ENCODE measurements at places on chromosomes 12 and 14.
A peak's percentile ranks its signal among the peaks of the same experiment; 100 is the strongest.

DNA sequence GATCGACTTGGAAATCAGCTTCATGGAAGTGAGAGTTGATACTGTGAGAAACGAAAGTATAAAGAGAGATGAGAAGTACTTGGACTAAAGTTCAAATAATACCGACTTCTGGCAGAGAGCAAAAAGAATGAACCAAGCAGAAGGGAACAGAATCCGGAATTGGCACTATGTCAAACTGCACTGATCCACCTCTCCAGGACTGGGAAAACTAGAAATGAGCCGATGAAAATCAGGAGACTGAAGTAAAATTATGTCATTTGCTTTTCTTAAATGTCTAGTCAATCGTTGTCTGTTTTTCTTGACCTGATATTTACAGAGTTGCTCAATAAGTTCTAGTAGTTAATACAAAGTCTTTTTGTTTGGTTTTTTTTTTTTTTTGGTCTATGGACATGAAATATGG, 163.0 kb upstream of the FOXG1 start:
- DNase-seq: no peak

- no peak for DNase-seq
These were observed 64.1 kb downstream of the SYNE3 start for GRCh38 chr14:95452176-95452892.

DNA sequence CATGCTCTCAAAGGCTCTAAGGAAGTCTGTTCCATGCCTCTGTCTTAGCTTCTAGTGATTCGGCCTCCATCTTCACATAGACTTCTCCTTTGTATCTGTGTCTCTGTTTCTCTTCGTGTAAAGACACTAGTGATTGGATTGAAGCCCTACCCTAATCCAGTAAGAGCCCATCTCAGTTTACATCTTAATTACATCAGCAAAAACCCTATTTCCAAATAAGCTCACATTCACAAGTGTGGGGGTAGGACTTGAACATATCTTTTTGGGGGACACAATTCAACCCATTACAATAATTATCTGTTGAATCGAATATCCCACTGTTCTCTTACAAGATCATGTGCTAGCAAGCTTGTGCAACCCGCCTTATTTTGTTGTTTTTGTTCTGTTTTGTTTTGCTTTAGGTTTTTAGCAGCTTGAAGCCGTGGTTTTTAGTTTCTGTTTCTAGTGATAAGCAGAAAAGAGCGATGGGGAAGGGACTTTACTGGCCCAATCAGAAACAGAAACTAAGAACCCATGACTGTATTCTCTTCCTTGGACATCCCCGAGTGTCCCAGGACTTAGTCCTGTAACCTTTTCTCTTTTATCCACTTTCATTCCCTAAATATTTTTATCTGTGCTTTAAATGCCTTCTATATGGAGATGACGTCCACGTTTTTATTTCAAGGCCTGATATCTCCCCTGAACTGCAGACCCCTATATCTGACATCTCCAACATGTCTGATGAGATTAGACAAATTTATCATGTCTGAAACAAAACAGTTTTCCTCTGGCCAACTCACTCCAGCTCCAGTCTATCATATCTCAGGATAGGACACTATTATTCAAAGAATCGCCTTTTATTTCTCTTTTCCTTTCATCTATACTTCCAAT, 353.0 kb downstream of the CCDC91 start:
- DNase-seq: peak; percentile 12

GRCh38 chr12:79521576-79521975, 169.2 kb downstream of the PAWR start:
- DNase-seq: no peak

DNA sequence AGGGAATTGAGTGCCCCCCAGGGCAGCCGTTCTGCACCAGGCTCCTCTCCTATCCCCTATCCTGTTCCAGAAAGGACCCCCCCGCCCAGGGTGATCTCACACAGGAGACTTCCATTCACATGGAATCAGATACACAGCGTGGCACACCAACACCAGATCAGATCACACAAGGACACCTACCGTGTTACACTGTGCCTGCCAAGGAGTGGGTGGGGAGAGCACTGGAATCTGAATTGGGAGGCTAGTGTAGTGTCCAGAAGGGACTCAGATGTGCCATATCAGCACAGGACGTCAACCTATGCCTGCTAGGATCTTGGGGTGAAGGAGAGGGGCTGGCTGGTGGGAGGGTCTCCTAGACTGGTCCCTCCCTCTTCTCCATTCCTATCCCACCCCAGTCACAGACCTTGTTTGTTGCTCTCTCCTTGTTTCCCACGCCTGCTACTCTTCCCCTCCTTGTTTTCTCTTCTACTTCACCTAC, 2.3 kb downstream of the PTMS start:
- no peak for DNase-seq

- peak; percentile 70 for DNase-seq
These were observed 1079.4 kb downstream of the TMEM121 start for GRCh38 chr14:106605548-106606448.

DNA sequence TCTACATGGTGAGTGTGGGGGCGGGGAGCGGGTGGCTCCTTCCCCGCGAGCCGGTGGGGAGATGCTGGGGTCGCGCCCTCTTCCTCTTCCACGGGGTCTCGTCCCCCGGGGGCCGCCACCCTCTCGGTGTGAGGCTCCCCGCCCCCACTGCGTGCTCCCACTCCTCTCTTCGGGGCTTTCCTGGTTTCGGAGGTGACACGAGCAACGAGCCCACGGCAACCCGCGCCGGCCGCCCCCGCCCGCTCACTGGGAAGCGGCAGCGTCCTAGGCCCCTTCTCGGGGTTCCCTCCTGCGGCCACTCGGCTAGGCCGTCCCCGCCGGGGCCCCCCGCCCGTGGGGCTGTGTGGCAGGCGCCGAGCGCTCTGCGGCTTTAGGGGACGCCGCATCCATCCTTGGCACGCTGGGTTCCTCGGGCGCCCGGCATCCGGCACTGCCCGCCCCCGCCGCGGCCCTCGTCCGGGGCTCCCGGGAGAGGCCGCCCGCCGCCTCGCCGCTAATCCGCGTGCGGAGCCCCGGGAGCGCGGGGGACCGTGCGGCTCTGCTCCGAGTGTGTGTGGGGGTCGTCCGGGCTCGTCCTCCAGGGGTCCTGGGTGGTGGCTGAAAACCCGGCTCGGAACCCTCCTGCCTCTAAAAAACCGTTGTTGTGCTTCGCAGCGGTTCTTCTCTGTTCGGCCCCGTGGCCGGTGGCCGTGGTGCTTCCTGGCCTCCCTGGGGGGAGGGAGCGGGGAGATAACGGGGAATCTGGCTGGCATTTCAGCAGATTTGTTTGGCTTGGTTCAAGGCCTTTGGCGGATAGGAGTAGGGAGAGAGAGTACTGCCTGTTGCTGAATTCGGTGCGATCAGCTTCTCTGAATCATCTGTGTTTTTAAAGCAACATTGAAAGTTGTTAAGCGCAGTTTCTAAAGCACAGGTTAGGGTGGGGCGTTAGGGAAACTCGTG, 1.0 kb downstream of the PCNX1 start:
- DNase-seq: peak; percentile 65

DNA sequence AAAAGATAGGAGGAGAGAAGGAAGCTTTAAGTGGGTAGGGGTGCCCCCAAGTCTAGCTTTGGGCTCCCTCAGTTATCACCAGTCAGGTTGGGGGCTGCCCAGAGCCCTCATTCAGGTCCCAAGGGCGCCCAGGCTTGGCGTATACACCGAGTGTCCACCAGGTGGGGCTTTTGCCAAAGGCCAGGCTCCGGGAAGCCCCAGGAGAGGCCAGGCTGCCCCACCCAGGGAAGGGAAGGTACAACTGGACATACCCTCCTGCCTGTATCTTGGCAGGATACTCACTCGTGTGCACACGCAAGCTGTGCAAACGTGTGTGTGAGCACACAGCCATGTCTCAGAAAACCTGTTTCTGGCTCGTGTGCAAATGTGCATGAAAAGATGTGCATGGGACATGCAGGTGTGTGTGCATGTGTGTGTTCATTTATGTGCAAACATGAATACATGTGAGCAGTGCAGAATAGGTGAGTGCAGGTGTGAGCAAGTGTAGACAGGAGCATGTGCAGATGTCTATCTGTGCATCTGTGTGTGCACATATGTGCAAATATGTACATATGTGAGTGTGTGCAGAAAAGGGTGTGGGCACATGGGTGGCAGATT, 103.9 kb upstream of the MYL2 start:
- peak; percentile 19 for DNase-seq

GRCh38 chr12:38253778-38254177, 62.8 kb upstream of the ALG10B start:
- no peak for DNase-seq

Data from CD4-positive, alpha-beta T cell treated with Interleukin-15 for 4 hours (primary cell).